ENCODE measurements at places on chromosomes 16 and 17. TPM values are rescaled to one million over a fixed set of nuclear protein-coding genes. Genes with fewer than 3 reads are reported as not detected.

KRTAP9-8 gene
- total RNA-seq: not detected

CTRB2 gene
- total RNA-seq: not detected

TNP2 gene
- total RNA-seq: not detected

HOXB1 gene
- not detected for total RNA-seq

DNA sequence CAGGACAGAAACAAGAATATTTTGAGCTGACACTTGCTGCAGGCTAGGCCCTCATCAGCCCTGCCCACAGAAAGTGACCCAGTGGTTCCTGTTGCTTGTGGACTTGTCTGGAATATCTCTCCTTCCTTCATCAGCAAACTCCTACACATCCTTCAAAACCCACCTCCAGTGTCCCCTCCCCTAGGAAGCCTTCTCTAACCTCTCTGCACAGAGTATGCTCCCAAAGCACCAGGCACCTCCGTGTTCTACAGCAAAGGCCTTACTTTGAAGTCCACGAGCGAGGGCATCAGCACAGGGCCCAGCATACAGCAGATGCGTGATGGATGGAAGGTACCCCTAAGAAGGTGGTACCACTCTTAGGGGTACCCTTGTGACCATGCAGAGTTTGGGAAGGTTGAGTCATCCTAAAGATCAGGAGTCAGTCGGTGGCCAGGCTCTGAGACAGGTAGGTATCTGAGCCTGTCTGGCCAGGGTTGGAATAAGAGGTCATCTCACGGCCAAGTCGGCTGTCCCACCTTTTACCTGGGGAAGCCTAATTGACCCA is 2.0 kb downstream of the CCDC102A start:
- DNase-seq: no peak
- H3K36me3 ChIP-seq: no peaks in the 10 kb centered on the region
- H3K27ac ChIP-seq: peak overlapping the region; percentile 64
- peaks cover 84% of the 10 kb centered on the region for H3K4me1 ChIP-seq
- no peak overlapping the region for H3K4me3 ChIP-seq
- H3K27me3 ChIP-seq: no peaks in the 10 kb centered on the region

- no peaks in the 10 kb centered on the region for H3K36me3 ChIP-seq
- no peak overlapping the region for H3K27ac ChIP-seq
- no peaks in the 10 kb centered on the region for H3K4me1 ChIP-seq
- no peak overlapping the region for H3K4me3 ChIP-seq
These were observed 195.3 kb downstream of the ZNF423 start for GRCh38 chr16:49660626-49661025.

- peak; percentile 6 for DNase-seq
- no peak overlapping the region for H3K27ac ChIP-seq
- H3K36me3 ChIP-seq: no peaks in the 10 kb centered on the region
- peaks cover 88% of the 10 kb centered on the region for H3K27me3 ChIP-seq
These were observed 658 bp downstream of the CACNG4 start for GRCh38 chr17:66964930-66965800.

DNA sequence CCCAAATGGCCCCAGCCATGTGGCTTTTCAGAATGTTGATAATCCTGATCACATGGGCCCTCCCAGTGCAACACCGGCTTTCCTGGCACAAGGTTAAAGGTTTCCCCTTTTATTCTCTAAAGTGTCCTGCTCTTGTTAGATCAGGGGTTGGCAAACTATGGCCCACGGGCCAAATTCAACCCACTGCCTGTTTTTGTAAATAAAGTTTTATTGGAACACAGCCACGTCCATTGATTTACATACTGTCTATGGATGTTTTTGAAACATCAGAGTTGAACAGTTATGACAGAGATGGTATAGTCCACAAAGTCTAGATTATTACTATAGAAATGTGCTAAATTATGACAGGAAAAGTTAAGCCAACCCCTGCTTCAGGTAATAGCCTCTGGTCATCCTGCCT is 157.3 kb downstream of the ZFHX3 start:
- H3K4me3 ChIP-seq: no peak overlapping the region
- no peak overlapping the region for H3K27ac ChIP-seq
- no peaks in the 10 kb centered on the region for H3K27me3 ChIP-seq

DNA sequence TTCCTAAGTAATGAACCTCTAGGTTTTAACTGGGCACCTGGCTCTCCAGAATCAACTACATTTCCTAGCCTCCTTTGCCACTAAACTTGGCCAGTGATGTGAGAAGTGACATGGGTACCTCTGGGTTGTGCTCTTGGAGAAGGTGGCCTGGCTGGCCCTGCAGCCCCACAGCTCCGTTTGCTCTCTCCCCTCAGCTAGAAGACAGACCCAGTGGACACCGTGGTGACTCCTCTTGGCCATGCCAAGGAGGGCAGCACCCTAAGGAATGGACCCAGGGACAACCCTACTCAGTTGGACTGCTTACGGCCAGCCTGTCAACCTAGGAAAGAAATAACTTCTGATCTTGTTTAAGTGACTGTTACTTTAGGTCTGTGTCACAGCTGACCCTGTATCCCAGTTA is 151.4 kb downstream of the TMEM132E start:
- no peak overlapping the region for H3K27ac ChIP-seq
- H3K4me1 ChIP-seq: no peaks in the 10 kb centered on the region
- no peak for DNase-seq
- no peak overlapping the region for H3K4me3 ChIP-seq
- H3K36me3 ChIP-seq: no peaks in the 10 kb centered on the region

GRCh38 chr16:65521633-65522328 is 399.9 kb upstream of the CDH11 start:
- no peaks in the 10 kb centered on the region for H3K36me3 ChIP-seq
- no peaks in the 10 kb centered on the region for H3K4me1 ChIP-seq
- no peaks in the 10 kb centered on the region for H3K27me3 ChIP-seq
- H3K27ac ChIP-seq: no peak overlapping the region

All from thymus (tissue), 14 donors.